HT1080 (cell line): ENCODE measurements at places on chromosomes 5 and 9.

DNA sequence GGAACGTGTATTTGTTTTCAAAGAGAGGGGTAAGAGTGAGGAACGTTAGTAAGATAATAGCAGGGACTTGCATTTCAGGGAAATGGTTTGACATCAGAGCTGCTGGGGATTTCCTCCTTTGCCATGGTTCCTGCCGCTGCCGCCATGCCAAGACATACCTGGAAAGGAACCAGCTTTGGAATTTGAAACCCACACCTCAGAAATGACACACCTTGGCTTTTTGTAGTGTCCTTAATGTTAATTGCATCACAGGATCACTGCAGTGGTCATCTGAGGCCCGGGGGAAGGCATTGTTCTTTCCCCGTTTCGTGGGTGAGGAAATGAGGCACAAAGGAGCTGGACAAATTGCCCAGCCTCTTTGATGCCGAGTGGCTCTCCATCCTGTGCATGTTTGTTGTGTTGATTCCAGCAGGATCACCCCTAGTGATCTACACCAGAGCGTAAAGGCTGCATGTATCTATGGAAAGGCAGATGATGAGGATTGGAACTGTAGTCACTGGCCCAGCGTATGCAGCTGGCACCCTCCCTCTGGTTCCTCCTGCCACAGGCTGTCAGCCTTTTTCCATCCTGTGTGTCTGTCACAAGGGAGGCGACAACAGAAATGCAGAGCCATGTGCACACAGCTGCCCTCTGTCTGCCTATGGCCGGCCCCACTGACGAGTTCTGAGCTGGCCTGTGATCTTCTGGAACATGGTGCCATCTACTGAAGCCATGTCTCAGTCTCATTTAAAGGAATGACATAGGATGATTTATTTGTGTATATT lies 37.8 kb downstream of the SLC46A2 start:
- DNase-seq, result no peak

DNA sequence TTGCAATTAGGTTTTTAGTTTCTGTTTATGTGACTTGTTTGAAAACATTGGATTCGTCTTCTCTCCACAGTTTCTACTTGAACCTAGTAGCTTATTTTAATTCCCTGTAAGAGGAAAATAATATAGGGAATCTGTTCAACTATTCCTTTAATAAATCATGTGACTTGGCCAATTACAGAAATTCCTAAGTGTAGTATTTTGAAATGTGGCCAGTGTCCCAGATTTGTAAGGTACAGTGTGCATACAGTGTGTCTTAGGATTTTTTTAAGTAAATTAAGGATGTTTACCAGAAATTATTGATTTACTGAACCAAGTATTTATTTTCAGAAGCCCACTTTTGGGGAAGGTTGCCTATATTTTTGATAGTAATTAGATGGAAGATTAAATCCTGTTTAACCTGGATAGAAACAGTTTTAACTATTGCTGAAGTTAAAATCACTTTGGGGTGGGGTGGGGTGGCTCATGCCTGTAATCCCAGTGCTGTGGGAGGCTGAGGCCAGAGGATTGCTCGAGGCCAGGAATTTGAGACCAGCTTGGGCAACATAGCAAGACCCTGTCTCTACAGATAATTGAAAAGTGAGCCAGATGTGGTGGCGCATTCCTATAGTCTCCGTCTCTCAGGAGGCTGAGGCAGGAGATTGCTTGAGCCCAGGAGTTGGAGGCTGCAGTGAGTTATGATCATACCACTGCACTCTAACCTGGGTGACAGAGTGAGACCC lies 36.9 kb downstream of the G3BP1 start:
- no peak for DNase-seq

DNA sequence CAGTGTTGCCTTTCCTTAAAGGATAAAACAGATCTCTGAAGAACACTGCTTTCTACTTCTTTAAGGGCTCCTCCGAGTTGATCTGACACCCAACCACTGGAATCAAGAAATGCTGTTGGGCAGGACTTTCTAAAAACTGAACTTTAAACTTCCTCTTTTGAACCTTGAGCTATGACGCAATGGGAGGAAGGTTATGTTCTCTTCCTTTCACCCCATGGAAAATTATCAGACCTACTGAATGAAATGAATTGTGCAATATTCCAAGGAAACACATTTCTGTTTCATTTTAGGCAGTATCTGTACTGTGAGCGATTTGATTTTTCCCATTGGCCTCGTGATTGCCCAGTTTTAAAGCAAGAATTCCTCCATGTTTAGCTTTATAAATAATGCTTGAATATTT lies 206.0 kb upstream of the PRR16 start:
- DNase-seq, result no peak

- DNase-seq, result peak; percentile 71
These were observed 153.1 kb upstream of the OTULINL start for GRCh38 chr5:14428302-14429081.

DNA sequence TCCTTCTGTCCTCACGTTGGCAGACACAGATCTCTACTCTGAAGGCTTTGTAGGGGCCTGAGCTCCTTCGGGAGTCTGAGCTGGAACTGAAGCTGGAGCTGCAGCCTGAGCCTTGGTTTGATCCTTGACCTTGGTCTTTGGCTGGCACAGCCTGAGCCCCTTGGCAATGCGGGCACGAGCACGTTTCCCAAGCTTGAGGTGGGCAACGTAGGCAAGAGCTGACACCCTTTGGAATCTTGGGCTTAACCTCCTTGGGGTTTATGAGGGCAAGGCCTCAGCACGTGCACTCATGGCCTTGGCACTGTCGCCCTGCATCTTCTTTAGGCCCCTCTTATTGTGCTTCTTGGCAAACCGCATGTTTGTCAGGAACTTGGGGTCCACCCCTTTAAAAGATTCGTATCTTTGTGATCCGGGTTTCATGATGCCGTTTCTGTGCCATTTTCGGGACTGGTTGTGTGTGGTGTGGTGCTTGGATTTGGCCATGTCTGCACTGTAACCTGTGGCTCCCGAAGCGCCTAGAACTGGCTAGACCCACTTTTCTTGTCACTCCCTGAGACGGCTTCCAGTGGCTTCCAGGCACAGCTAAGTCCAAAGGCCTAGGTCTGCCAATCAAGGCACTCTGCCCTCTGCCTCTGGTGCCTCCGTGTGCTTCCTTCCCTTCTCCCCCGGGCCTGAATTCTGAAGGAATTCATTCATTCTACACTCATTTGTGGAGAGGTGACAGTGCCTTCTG lies 1.4 kb downstream of the SUSD1 start:
- DNase-seq, result no peak

DNA sequence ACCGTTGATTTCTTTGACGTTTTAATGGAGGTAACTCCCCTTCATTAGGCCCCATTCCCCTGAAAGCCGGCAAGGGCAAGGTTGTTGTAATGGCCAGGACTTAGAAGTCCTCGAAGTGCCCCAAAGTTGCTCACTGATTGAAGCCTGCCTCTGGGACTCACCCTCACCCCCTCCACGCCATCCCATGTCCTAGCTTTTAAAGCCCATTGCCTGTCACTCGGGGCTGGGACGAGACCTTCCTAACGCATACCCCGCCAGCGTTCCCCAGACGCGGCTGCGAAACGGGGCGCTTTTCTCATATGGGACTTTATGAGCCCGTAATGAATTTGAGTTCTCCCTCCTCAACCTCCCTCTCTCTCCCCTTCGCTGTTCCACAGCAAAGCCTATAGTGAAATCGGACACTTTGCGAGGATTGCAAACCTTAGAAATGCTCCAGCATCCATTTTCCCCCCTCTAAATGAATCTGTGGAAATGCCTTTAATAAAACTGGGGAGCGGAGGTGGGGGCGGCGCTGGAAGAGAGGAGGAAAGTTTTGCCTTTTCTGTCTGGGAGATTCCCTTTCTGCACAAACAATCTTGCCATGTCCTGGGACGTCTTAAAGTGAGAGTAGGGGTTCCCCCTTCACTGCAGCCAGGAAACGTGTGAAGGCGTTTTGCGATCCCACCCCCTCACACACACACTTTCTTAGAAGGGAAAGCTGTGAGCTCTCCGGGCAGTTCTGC lies 1.5 kb downstream of the PAPPA start:
- DNase-seq, result peak; percentile 66

DNA sequence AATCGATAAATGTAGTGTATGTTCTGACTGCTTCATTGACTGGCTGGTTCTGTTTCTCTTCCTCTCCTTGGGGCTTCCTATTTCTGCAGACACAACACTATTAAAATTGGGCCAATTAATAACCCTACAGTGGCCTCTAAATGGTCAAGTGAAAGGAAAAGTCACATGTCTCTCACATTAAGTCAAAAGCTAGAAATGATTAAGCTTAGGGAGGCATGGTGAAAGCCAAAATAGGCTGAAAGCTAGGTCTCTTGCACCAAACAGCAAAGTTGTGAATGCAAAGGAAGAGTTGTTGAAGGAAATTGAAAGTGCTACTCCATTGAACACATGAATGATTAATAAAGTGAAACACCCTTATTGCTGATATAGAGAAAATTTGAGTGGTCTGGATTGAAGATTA lies 58.2 kb downstream of the CCNH start:
- no peak for DNase-seq

GRCh38 chr5:168950241-168950951 lies 350.5 kb downstream of the SLIT3 start:
- DNase-seq, result no peak

GRCh38 chr5:153373130-153373498 lies 117.4 kb upstream of the GRIA1 start:
- no peak for DNase-seq

DNA sequence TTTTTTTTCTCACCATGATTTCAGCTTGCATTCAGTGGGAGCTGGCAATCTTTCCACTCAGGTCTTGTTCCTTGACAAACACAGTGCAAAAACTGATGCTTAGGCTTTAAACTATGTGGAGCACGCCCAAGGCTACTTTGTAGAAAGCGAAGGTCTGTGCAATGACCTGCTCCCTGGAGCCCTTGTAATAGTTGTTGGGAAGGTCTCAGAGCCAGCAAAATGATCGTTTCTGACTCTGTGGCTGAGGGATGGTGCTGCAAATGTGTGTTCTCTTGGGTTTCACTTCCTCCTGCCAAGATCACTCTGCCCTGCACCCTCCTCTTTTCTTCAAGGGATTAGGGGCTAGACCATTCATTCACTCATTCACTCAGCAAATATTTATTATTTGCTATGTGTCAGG lies 249.7 kb upstream of the MAP3K1 start:
- no peak for DNase-seq

DNA sequence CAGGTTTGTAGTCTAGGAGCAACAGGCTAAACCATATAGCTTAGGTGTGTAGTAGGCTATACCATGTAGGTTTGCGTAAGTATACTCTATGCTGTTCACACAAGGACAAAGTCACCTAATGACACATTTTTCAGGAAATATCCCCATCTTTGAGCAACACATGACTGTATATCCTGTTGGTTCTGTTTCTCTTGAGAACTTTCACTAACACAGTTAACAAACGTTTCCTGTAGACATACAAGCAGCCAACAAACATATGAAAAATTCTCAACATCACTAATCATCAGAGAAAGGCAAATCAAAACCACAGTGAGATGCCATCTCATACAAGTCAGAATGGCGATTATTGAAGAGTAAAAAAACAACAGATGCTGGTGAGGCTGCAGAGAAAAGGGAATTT lies 68.2 kb downstream of the NR2F1-AS1 start:
- DNase-seq, result peak; percentile 90

- DNase-seq, result no peak
These were observed 39.6 kb downstream of the PCDHGC5 start for GRCh38 chr5:141528291-141528984.
